ENCODE measurements at places on chromosomes 3 and 15.

DNA sequence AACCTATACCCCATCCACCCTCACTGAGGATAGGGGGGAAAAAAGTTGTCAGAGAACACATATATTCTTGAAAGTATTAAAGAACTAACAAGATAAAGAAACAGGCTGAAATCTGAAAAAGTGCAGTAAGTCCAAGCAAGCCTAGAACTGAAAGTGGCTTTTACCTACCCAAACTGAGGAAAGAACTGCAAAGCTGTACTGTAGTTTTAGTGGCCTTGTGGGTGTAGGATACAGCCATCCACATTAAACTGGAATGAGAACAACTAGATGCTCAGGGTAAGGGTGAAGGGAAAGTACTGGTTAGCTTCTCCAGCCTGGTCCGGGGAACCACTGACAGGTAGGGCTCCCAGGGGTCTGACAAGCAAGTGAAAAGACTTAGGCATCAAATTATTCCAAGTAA is 10.1 kb downstream of the UBP1 start:
- no peak overlapping the region for H3K4me3 ChIP-seq
- peak overlapping the region; percentile 27 for H3K27ac ChIP-seq
- peaks cover 43% of the 10 kb centered on the region for H3K4me1 ChIP-seq
- H3K27me3 ChIP-seq: no peaks in the 10 kb centered on the region

DNA sequence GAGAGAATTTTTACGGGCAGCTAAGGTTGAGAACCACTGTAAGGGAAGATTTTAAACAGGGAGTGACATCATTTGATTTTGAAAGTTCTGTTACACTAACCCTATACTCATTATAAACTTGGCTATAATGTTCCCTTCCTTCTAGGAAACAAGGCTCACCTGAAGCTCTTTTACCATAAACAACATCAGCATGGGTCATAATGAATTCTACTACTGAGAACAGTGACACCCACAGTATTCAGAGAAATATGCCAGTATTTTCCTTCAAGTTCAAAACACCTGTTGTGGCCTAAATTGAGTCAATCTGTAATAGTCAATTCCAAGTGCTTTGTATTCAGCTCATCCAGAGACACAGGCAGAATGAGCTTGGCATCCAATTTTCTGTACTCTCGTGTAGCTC is 175.3 kb upstream of the STT3B start:
- peaks cover 10% of the 10 kb centered on the region for H3K36me3 ChIP-seq
- DNase-seq: no peak
- H3K4me1 ChIP-seq: peaks cover 24% of the 10 kb centered on the region
- H3K27ac ChIP-seq: no peak overlapping the region

DNA sequence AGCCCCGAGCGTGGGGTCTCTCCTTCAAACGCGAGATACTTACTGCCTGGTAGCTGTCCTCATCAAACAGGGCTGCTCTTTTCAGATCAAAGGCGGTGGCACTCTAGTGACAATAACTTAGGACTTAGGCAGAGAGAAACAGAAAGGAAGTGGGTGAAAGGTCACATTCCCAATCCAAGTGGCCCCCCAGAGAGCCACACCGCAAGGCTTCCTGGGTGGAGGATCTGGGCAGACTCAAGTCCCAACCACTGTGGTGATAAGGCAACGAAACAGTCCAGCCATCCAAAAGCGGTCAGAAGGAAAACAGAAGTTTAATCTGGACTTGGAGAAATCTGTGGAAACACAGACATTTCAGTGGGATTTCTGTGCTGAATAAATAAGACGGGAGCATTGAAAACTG is 227.2 kb downstream of the ADAMTS17 start:
- no peak overlapping the region for H3K27ac ChIP-seq
- peaks cover 7% of the 10 kb centered on the region for H3K27me3 ChIP-seq
- H3K4me1 ChIP-seq: peaks cover 51% of the 10 kb centered on the region
- H3K36me3 ChIP-seq: peaks cover under 1% of the 10 kb centered on the region

GRCh38 chr3:31161889-31162288 is 267.4 kb upstream of the GADL1 start:
- H3K27me3 ChIP-seq: no peaks in the 10 kb centered on the region
- H3K4me3 ChIP-seq: no peak overlapping the region
- H3K27ac ChIP-seq: no peak overlapping the region
- no peak for DNase-seq
- H3K4me1 ChIP-seq: peaks cover 29% of the 10 kb centered on the region

GRCh38 chr15:26866298-26867199 is at the start of gene GABRA5:
Gene GABRA5, plus strand, starts transcription at chr15:26867062. Its CDS starts 2,187 bp downstream, at chr15:26869249.
- peak within 1 kb of the TSS; percentile 68 for H3K4me3 ChIP-seq
- no peak within 1 kb of the TSS for H3K27ac ChIP-seq
- H3K27me3 ChIP-seq: peaks cover 69% of the 10 kb centered on the region
- H3K4me1 ChIP-seq: peaks cover 4% of the 10 kb centered on the region
- DNase-seq: peak; percentile 74

- H3K27me3 ChIP-seq: peaks cover 6% of the 10 kb centered on the region
- peaks cover 5% of the 10 kb centered on the region for H3K4me1 ChIP-seq
- H3K27ac ChIP-seq: no peak overlapping the region
- H3K4me3 ChIP-seq: no peak overlapping the region
These were observed 107.8 kb upstream of the BCL6 start for GRCh38 chr3:187852842-187853730.

DNA sequence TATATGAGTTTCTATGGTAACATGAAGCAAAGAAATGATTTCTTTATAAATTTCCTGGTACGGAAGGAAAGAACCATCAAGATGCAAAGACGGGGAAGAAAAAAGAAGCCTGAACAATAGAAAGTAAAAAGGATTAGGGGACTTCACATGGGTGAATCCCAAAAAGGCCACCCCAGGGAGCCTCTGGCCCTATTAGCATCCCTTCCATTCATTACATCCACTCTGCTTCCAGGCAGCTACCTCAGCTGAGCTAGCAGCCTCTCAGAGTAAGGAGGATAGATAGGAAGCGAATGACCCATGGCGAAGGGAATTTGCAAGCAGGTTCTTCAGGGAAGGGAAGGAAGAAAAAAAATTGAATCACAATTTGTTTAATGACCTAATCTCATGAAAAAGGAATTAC is 81.6 kb downstream of the GABRB3 start:
- no peak overlapping the region for H3K4me3 ChIP-seq
- DNase-seq: no peak
- peaks cover 8% of the 10 kb centered on the region for H3K36me3 ChIP-seq
- H3K27ac ChIP-seq: no peak overlapping the region

DNA sequence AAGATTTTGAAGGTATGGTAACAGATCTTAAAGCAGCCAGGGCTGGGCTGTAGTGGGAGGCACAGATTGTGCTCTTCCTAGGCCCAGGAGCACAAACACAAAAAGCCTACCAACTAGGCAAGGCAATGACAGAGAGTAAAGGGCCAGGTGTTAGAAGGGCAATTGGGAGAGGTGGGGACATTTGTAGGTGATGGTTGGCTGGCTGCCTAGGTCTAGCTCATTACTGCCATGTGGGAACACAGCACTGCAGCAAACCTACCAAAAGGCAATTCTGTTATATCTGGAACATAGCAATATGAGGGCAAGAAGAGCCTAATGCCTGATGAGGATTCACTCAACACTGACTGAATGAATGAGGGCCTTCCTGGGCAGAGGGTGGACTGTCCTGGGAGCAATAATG is 30.4 kb downstream of the ARHGEF3 start:
- H3K27me3 ChIP-seq: peaks cover 14% of the 10 kb centered on the region
- peaks cover 61% of the 10 kb centered on the region for H3K4me1 ChIP-seq
- peak overlapping the region; percentile 91 for H3K27ac ChIP-seq
- peaks cover 4% of the 10 kb centered on the region for H3K36me3 ChIP-seq

DNA sequence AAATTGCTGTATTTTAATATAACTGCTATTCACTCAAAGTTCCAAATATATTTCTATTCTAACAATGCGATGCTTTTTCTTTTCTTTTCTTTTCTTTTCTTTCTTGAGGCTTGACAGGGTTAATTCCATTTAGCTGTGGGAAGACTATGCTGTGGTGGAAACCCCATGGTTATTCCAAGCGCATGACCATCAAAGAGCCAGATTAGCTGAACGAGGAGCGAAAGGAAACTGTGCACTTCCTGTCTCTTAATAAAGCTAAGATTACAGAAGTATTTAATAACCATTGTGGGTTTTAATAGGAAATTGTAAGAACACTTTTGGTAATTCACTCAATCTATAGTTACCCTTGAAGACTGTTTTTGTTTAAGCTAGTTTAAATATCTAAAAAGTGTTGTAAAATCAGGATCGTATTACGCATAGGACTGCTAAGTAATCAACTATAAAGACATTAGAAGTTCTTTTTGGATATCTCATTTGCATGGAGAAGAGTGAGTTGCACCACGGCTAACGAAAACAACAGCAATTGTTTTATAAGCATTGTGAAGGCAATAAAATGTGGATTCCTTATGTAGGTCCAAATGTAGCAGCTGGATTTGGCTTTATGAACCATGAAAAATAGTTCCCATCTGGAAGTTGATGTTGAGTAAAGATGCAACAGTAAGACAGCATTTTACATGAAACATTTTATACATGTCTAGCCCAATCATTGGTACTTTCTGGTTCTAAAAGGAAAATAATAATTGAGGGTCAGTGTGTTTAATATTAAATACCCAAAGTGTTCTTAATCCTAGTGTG is 105.4 kb downstream of the ZIC1 start:
- H3K36me3 ChIP-seq: no peaks in the 10 kb centered on the region
- H3K27ac ChIP-seq: no peak overlapping the region
- no peaks in the 10 kb centered on the region for H3K4me1 ChIP-seq
- DNase-seq: no peak
- H3K27me3 ChIP-seq: no peaks in the 10 kb centered on the region

- H3K4me3 ChIP-seq: no peak overlapping the region
- DNase-seq: no peak
- H3K27ac ChIP-seq: no peak overlapping the region
- H3K27me3 ChIP-seq: no peaks in the 10 kb centered on the region
- H3K4me1 ChIP-seq: peaks cover 24% of the 10 kb centered on the region
These were observed 36.7 kb upstream of the VILL start for GRCh38 chr3:37953707-37954394.

DNA sequence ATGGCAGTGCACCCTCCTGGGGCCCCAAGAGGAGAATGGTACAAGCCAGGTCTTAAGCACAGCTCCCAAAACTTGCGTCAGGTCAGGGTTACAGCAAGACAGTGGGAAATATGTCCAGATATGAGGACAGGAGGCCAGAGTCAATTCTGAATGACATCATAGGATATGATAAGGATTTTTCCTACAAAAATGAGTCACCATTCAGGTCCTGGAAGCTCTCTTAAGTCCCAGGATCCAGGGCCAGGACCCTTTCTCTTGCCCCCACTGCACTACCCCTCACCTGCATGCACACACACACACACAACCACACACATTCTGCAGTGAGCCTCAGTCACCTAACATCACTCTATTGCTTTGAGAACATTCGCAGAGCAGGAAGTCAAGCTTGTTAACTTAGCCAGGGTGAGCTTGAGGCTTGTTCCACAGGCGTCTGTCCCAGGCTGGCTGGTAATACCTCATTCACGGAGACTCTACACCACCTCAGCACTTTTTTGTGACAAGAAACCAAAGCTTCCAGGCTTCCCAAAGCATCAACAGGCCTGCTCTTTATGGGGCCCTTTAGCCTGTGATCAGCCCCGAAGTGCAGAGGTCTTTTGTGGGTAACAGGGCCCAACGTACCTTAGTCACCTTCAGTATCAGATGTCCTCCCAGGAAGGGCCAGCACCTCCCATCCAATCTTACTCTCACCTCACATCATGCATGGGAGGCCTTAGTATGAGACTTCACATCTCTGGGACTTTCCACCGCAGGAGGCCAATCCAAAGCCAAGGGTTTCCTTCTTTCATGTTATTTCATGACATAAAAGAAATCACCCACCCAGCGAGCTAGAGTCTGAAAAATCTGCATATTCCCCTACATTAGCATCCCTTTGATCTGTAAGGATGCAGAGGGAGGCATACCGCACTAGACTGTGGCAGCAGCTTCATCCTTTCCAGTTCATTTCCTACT is 74.0 kb upstream of the LIPC start:
- no peaks in the 10 kb centered on the region for H3K36me3 ChIP-seq
- no peak for DNase-seq
- no peak overlapping the region for H3K4me3 ChIP-seq
- H3K27me3 ChIP-seq: peaks cover 3% of the 10 kb centered on the region
- H3K4me1 ChIP-seq: peaks cover 79% of the 10 kb centered on the region

- no peak overlapping the region for H3K4me3 ChIP-seq
- no peaks in the 10 kb centered on the region for H3K27me3 ChIP-seq
- DNase-seq: no peak
- peaks cover 11% of the 10 kb centered on the region for H3K4me1 ChIP-seq
- peak overlapping the region; percentile 7 for H3K27ac ChIP-seq
- H3K36me3 ChIP-seq: peaks cover 28% of the 10 kb centered on the region
These were observed 66.2 kb downstream of the ETV5 start for GRCh38 chr3:186042521-186043202.

DNA sequence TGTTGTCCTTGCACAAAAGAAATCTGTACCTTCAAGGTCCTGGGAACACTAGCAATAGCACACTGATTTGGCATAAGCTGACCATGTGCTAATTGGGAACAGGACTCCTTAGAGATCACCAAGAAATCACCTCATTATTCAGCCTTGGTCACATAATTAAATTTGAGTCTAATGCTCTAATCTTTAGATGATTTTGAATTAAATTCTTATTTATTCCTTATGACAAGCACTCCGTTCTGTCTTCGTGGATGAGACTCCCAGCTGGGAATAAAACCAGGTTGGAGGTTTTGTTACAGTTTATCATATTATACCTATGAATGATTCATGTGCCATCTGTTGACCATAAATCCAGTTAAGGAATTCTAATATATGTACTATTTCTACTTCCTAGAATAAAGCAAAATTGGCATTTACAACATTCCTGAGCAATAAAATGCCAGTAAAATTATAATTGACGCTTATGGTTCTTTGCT is 162.2 kb downstream of the MYRIP start:
- peaks cover 13% of the 10 kb centered on the region for H3K27me3 ChIP-seq
- no peak overlapping the region for H3K4me3 ChIP-seq
- H3K27ac ChIP-seq: no peak overlapping the region
- H3K4me1 ChIP-seq: no peaks in the 10 kb centered on the region

DNA sequence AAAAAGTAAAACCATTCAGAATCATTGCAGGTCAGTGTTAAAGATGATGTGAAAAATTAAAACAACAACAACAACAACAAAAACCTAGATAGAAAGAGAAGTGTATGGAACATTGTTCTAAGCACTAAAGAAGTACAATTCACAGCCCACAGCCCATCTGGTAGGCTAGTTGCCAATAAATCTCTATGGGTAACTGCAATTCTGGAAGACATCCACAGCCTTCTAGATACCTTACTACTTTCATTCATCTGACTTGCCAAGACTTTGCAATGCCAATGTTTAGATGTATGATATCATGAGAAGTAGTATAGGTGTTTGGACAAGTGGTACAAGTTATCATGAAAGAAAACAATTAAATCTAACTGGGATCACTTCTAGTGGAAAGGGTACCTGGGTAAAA is 198.6 kb downstream of the VGLL3 start:
- no peaks in the 10 kb centered on the region for H3K27me3 ChIP-seq
- no peak for DNase-seq
- H3K36me3 ChIP-seq: no peaks in the 10 kb centered on the region

DNA sequence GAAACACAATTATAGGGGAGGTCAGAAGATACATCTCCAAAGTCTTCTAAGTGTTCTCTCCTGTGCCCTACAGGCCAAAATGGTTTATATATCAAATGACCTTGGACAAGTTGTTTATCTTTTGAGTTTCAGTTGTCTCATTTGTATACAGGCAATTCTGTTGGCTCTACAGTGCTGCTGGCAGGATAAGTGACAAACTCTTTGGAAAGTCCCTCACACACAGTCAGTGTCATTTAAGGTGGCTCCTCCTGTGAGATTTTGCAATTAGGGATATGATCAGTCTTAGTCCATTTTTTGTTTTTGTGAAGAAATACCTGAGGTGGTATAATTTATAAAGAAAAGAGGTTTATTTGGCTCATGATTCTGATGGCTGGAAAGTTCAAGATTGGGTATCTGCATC is 1035.8 kb upstream of the CFAP20DC start:
- no peaks in the 10 kb centered on the region for H3K27me3 ChIP-seq
- no peak for DNase-seq
- peaks cover 40% of the 10 kb centered on the region for H3K4me1 ChIP-seq
- no peak overlapping the region for H3K4me3 ChIP-seq

Data from nephron progenitor cell (in vitro differentiated cells).